Pancreas (tissue), 10 donors: ENCODE measurements at places on chromosomes 11 and 22. TPM values are rescaled to one million over a fixed set of nuclear protein-coding genes. Genes with fewer than 3 reads are reported as not detected.

Gene GRIA4
- total RNA-seq = 1.1 TPM

DNA sequence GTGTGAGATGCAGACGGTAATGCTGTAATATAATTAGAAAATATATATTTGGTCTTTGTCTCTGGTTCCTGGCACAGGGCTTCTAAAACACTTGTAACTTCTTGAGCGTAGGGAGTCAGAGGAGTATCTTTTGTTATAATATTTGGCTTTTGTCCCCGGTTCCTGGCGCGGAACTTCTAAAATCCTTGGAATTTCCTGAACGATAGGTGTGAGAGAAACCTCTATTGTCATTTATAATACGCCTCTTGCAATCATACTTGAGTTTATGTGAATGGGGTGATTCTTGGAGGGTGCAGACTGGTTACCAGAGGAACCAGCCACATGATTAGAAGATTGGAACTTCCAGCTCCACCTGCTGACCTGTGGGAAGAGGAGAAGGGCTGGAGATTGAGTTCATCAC, 54.1 kb upstream of the ZBED5 start:
- H3K4me3 ChIP-seq = no peak overlapping the region
- H3K36me3 ChIP-seq = no peaks in the 10 kb centered on the region
- H3K27ac ChIP-seq = no peak overlapping the region

GRCh38 chr11:69734367-69734766, 30.5 kb upstream of the FGF19 start:
- no peak for DNase-seq
- no peaks in the 10 kb centered on the region for H3K36me3 ChIP-seq
- H3K4me1 ChIP-seq = no peaks in the 10 kb centered on the region
- no peak overlapping the region for H3K27ac ChIP-seq

DNA sequence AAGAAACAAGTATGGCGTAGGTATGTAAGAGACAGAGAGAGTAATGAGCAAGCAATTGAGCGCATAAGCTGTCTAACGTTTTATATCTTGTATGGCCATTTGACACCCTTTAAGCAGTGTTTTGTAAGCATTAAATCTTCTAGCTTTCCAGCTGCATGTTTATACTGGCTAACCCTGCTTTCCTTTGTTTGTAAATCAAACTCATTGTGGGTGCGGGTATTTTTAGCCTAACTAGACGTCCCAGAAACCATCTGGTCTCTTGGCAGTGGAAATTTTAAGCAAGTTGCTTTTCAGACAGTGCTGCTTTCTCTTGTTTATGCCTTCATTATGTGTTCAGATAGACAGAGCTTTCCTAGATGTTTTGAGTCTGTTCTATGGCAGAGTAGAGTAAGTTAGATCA, 73.5 kb downstream of the RNF169 start:
- peaks cover 9% of the 10 kb centered on the region for H3K4me1 ChIP-seq
- no peak overlapping the region for H3K4me3 ChIP-seq
- H3K27ac ChIP-seq = no peak overlapping the region
- DNase-seq = no peak
- H3K27me3 ChIP-seq = no peaks in the 10 kb centered on the region
